ENCODE measurements at places on chromosomes 2 and 18. TPM values are rescaled to one million over a fixed set of nuclear protein-coding genes. Genes with fewer than 3 reads are reported as not detected.

The ADAM23 gene
- total RNA-seq, result 2.7 TPM

The TANK gene
- 45.3 TPM for total RNA-seq

The IHH gene
- total RNA-seq, result not detected

The CHRNG gene
- total RNA-seq, result not detected

The FBLN7 gene
- not detected for total RNA-seq

The CFAP65 gene
- total RNA-seq, result not detected

The BABAM2 gene
- 24.5 TPM for total RNA-seq

The CNRIP1 gene
- 44.7 TPM for total RNA-seq

The REG1B gene
- total RNA-seq, result not detected

The PTPRN gene
- 1.2 TPM for total RNA-seq

The RTKN gene
- 14.9 TPM for total RNA-seq

The SERPINB11 gene
- total RNA-seq, result not detected

The MAPK4 gene
- total RNA-seq, result not detected

The STK39 gene
- 20.9 TPM for total RNA-seq
